NCI-H460 (cell line): ENCODE measurements at places on chromosomes 1 and 21.

- no peak for DNase-seq
Observed at GRCh38 chr21:25638660-25639550, at the start of gene JAM2. TSS of gene JAM2 (plus strand) at chr21:25639258. CDS start at chr21:25639822, 564 bp downstream.

DNA sequence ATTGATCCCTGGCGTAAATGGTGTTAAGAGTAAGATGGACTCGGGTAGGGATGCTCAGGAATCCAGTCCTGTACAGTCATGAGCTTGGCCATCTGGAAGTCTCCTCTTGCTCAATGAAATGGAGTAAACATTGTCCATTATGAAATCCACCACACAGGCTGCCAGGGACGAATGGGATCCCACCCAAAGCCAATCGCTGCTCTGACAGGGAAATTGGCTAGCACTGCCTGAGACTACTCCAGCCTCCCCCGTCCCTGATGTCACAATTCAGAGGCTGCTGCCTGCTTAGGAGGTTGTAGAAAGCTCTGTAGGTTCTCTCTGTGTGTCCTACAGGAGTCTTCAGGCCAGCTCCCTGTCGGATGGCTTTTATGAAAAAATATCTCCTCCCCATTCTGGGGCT is at the start of gene HSD11B1:
HSD11B1 (plus strand) TSS at position 263 of the 400 bp plus-strand sequence; CDS start at position 360, 97 bp downstream.
- no peak for DNase-seq

DNA sequence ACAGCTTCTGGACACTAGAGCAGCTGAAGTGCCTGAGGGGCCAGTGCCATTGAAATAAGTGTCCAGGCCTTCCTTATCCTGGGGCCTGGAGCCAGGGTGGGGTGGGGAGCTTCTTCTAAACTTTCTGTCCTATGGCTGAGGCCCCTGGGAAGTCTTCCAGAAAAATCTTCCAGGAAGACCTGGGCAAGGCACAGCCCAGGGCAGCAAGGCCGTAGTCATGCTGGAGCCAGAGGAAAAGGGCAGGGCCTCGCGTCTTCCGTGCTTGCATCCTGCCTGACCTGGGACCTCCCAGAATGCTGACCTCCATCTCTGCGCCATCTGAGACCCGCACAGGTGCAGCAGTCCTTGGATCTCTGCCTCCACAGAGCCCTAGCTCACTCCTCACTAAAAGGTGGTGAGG is 96.7 kb upstream of the SLC44A3 start:
- no peak for DNase-seq

- DNase-seq, result no peak
Observed at GRCh38 chr1:94660994-94661393, 119.4 kb upstream of the F3 start.

- DNase-seq, result no peak
Observed at GRCh38 chr1:13462682-13463081, 51.1 kb downstream of the LRRC38 start.

DNA sequence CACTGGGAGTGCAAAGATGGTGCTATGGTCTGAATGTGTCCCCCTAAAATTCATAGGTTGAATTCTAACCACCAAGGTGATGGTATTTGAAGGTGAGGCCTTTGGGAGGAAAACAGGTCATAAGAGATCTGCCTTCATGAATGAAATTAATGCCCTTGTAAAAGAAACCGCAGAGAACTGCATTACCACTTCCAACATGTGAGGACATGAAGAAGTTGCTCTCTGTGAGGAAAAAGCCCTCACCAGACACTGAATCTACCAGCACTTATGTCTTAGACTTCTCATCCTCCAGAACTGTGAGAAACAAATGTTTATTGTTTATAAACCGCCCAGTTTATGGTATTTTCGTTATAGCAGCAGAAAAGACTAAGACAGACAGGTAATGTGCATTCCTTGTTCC is 224.7 kb upstream of the C1orf87 start:
- no peak for DNase-seq

GRCh38 chr1:43518935-43519686 is 11.6 kb upstream of the PTPRF start:
- DNase-seq, result no peak

- no peak for DNase-seq
Observed at GRCh38 chr1:220550811-220551399, 23.0 kb downstream of the MARK1 start.

DNA sequence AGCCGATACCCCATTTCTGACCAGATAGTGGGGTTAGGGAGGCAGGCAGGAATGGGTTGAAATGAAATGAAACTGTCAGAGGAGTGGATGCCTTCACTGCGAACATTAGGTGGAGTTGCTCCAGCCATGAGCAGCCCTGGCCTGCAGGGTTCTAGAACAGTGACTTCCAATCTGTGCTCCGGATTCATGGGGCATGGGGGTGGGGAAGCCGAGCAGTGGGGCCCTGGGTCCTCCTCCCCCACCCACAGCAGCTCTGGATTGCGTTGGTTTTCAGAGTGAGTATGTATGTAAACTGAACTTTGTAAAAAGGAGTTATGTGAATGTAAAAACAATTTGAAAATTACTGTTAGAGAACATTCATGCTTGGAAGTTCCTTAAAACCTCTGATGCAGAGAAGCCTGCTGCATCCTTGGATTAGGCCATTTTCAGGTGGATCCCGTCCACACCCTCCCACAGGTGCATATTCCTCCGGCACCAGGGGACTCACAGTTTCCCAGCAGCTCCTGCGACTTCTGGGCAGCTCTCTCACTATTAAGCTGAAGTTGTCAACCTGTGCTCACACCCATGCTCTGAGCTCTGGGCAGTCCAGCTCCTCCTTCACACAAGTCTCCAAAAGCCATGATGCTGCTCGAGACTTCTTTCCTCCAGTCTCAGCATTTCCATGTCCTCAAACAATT is 54.4 kb upstream of the EDN2 start:
- DNase-seq, result no peak

DNA sequence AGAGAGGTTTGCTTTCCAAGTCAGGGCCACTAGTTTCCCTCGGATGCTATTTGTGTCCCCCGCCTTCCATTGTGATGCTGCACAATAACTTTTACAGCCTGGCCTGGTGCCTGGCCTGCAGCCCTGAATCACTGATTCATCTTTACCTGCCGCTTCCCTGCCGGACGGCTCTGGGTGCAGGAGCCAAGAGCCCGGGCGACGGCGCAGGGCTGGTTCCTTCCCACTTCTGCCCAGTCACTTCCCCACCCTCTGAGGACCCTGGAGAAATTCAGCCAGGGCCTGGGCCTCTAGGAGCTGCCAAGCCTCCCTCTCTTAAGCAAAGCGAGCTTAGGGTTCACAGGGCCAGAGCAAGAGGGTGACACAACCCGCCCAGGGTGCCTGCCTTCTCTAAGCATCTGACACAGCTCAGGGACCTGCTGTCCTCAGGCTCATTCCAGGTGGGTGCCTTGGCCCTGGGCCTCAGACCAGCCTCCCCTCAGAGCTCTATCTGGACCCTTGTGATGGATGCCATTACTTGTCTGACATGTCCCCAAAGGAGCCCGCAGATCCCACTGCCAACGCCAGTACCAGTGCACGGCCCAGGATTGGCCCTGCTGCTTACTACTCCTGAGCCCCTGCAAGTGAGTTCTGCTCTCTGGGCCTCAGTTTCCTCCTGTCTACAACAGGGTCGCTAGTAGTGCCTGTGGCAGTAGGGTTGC is 381.0 kb upstream of the VAMP3 start:
- DNase-seq, result no peak

- no peak for DNase-seq
Observed at GRCh38 chr1:71390518-71390917, 309.7 kb upstream of the ZRANB2 start.

- no peak for DNase-seq
Observed at GRCh38 chr1:47791879-47792608, 205.1 kb downstream of the TRABD2B start.

DNA sequence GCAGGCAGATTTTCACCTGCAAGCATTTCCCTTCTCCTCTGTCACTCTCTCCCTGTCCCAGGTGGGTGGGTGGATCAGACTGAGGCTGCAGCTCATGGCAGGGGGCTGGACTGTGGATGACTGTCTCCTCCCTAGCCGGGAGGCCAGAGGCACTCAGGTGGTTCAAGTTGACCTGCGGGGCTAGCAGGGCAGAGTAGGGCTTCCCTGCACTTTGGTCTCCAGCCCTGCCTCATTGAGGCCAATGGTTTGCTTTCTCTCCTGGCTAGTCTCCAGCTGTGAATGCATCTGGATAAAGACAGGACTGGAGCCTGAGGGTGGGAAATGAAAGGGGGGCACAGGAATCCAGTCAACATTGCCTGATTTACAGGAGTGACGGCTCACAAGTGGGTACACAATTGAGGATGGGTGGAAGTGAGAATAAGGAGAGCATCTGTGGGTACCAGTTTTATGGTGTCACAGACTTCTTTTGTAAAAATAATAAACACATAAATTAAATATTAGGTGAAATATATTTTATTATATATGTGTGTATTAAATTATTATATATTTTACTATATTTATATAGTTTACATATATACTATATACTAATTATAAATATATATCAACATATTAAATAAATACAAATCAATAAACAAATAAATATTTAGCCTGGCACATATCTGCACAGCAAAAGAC is 25.6 kb downstream of the RUNX1 start:
- DNase-seq, result no peak

GRCh38 chr1:38872401-38873026 is 634 bp downstream of the MYCBP start:
- no peak for DNase-seq

- no peak for DNase-seq
Observed at GRCh38 chr1:99397863-99398262, 133.6 kb downstream of the PLPPR4 start.

GRCh38 chr1:23473037-23473800 is 10.8 kb downstream of the ASAP3 start:
- no peak for DNase-seq

- DNase-seq, result no peak
Observed at GRCh38 chr1:95006681-95007080, 66.1 kb downstream of the ALG14 start.

GRCh38 chr1:219805191-219805590 is 123.2 kb downstream of the SLC30A10 start:
- no peak for DNase-seq

DNA sequence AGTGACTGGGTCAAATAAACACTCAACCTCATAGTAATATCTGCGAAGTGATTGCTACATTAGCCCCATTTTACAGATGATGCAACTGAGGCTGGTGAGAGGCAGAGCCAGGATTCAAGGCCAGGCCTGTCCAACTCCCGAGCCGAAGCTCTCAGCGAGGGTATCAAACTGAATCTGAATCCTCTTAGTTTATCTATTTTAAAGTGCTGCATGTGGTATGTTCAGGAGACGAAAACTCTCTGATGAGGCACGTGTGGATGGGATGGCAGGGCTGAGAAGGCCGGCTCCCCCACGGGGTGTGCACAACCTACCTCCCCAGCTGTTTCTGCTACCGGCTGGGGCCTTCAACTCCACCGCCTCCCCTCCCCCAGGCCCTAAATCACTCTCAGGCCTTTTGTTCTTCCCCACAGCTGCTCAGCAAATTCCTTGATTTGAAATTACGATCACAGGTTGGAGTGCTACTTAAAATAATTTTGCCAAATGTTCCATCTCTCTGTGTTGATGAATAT is 171.8 kb downstream of the TOMM20 start:
- DNase-seq, result no peak

DNA sequence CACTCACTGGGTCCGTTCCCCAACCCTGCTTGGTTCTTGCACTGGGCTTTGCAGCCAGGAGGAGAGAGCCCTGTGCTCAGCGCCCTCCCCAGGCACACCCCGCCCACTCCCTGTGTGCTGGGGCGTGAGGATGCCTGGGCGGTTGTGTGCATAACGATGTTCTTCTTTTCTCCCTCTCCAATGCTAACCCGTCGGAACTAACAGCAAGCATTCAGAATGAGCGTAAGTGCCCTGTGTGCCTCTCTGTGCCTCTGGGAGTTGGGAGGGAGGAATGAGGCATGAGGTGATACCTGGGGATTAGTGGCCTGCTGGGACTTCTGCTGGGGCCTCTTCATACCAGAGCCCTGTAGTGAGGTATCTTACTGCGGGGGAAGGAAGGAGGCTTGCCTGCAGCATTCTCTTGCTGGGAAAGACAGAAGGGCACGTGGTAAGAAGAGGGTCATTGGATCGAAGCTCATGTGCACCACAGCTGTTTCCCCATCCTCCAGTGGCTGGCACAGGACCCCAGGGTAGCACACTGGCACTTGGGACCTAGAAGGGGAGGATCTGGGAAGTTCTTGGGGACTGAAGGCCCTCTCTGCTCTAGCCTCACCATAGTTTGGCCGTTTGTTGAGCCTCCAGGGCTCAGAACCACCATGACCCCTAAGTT is 79.8 kb downstream of the NFASC start:
- no peak for DNase-seq

DNA sequence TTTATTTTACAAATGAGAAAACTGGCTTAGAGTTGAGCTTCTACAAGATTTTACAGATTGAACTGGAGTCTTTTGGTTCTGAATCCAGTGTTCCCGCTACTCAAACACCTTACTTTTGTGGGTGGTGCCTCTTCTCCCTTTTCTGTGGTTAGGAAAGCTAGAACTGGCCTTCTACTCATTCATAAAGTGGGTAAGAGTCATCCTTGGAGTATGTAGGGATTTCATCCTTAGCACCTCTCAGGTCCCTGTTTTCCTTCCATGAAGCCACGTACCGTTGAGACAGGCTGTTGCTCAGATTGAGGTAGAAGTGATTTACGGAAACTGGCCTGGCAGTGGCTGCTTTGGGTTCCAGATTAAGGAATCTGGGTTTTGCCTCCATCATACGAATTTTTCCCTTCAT is 35.8 kb downstream of the WNT4 start:
- no peak for DNase-seq

DNA sequence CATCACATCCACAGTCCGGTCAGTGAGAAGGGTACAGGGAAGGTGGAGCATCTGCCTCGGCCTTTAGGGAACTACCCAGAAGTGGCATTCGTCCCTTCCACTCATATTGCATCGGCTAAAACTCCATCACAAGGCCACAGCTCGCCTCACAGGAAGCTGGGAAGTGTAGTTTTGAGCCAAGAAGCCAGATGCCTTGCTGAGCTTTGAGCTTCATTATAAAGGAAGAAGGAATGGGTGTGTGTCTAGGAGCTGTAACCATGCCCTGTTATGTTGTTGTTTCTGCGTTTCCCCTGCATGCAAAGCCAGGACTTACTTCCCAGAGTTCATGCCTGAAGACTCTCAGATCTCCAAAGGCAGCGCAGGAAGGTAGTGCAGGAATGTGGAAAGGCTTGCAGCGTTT is 61.1 kb downstream of the OPTC start:
- DNase-seq, result no peak

- no peak for DNase-seq
Observed at GRCh38 chr1:9281071-9281827, 11.4 kb upstream of the SPSB1 start.

GRCh38 chr1:77506771-77507170 is 175.7 kb downstream of the ZZZ3 start:
- DNase-seq, result no peak

GRCh38 chr1:64235181-64235580 is 31.8 kb downstream of the UBE2U start:
- no peak for DNase-seq

GRCh38 chr1:154772056-154772455 is 98.0 kb downstream of the KCNN3 start:
- DNase-seq, result no peak

GRCh38 chr1:27331426-27331825 is 9.5 kb downstream of the TMEM222 start:
- no peak for DNase-seq

DNA sequence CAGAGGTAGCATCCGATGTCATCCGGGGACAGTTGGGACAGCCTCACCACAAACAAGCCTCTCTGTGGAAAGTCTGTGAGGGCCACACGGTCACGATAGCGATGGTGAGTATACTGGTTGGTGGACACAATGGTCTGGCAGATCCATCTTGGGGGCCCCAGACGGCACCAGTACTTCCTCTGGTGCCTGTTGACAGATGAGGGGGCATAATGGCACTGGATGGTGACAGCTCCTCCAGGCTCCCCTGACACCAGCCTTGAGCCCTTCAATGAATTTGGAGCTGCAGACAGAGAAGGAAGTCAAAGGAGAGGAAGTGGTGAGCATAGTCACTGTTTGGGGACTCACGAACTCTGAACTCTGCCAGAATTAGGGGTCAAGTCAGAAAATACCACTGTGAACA is 8.0 kb downstream of the FCAMR start:
- DNase-seq, result no peak
